Tibial nerve (tissue), 4 donors: ENCODE measurements at places on chromosomes 2 and 18. TPM values are rescaled to one million over a fixed set of nuclear protein-coding genes. Genes with fewer than 3 reads are reported as not detected.

DNA sequence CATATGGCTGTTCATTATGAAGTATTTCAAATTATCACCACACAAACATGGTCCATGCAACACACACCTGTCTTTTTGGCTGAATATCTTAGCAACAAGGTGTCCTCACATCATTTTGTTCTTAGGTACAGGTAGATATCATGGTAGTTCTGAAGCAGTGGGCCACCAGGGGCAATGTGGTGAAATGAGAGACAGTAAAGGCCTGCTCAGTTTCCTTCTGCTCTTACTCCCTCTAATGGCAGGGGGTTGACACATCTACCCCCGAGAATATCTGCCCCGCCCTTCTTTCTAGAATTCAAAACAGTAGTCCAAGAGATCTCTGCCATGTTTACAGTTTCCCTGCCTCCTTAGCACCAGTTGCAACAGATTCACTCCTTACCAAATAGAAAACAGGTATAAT is 147.0 kb upstream of the KLHL14 start:
- DNase-seq: no peak

DNA sequence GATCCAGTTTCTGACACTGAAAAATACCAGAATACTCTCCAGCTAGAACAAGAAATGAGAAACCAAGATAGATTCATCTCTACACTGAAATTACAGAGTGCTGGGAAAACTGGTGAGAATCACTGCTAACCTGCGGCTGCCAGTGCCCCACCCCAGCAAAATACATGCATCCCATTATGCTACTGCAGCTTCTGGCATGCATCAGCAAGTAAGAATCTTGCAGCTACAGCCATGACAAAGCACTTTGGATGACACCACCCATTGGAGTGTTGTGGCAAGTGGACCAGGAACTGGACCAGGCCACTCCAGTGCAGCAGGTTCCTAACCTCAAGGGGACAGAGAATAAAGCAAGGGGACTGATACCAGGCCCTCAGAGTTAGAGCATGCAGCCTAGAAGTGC is 378.8 kb upstream of the ETAA1 start:
- no peak for DNase-seq

Gene UGT1A3
- not detected for total RNA-seq

GRCh38 chr2:46232860-46233259 is 64.3 kb upstream of the EPAS1 start:
- DNase-seq: no peak

Gene SAG
- total RNA-seq: not detected
